DND-41 (cell line): ENCODE measurements at places on chromosomes 11 and 22.

DNA sequence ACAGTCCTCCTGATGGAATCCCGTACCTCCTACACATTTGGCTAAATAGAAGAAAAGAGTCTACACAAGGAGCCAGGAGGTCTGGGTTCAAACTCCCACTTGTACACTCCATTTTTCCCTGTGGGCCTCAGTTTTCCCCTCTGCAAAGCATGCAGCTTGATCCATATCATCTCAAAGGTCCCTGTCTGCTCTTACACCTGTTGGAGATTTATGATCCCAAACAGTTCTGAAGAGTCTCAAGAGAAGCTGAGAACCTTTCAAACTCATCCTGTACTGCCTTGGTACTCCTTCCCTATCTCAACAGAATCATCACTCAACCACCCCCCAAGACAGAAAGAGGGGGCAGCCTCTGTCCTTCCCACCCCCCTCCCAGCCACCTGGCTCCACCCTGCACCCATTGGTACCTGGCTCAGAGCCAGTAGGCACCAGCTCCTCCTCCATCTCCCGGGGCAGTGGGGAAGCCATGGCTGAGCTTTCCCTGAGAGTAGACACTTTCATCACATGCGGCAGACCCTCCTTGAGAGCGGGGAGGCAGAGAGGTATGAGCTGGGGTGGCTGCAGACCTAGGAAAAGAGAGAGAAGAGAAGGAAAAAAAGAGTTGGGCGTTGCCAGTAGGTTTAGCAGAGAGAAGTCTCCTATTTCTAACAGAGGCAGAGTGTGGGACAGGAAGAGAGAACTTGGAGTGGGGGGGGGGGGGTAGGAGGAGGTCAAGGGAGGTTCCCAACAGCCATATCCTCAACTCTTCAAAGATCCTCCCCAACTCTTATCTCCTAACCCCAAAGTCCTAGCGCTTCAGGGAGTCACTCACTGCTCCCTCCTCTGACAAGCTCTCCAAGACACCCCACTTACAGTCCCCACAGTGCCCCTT lies 3.1 kb downstream of the TNKS1BP1 start:
- DNase-seq, result no peak

GRCh38 chr11:16843294-16843693 lies 104.8 kb downstream of the C11orf58 start:
- DNase-seq, result no peak

GRCh38 chr11:86176165-86176884 lies 68.2 kb upstream of the EED start:
- DNase-seq, result no peak

DNA sequence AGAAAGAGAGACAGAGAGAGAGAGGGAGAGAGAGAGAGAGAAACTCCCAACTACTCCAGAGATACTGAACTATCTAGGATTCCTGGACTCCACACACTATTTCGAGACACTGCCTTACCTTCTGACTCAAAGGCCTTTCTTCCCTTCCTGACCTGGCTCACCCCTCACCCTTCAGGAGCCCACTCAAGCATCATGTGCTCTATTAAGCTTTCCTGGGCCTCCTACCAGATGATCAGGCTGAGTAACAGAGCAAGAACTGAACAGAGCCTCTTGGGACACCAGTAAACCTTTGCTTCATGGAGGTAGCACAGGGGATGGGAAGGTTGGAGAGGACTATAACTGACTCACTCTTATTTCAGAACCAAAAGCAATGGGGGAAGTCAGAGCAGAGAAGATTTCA lies 31.4 kb downstream of the PLEKHA7 start:
- DNase-seq, result no peak

DNA sequence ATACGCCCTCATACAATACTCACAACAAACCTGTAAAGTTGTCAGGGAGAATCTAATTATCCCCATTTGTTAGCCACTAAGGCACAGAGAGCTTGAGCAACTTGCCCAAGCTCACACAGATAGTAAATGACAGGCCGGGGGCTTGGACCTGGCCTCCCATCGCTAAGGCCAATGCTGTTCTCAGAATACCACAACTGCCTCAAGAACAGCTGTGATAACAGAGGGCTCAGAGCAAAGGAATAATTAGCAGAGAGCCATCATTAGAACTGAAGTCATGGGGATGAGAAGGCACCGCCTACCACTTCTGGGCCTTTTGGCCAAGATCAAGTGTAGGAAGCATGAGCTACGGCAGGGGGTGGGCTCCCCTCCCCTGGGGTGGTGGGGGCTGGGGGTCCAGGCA lies 98.6 kb downstream of the FEZ1 start:
- no peak for DNase-seq

DNA sequence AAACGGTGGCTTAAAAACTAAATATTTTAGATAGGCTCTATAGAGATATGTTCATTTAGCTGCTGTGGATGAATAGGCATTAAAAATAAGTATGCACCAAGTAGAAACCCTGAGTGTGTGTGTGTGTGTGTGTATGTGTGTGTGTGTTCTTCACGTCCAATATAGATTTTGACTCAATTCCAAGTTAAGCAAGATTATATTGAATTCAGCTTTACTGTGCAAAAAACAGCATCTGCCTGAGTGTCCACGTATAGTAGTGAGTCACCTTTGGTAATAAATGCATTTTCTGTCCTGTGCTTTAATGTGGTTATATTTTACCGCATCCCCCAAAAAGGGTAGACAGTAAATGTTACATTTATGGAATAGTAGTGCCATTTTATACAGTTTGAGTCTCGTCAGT lies 71.2 kb downstream of the PDHX start:
- no peak for DNase-seq

DNA sequence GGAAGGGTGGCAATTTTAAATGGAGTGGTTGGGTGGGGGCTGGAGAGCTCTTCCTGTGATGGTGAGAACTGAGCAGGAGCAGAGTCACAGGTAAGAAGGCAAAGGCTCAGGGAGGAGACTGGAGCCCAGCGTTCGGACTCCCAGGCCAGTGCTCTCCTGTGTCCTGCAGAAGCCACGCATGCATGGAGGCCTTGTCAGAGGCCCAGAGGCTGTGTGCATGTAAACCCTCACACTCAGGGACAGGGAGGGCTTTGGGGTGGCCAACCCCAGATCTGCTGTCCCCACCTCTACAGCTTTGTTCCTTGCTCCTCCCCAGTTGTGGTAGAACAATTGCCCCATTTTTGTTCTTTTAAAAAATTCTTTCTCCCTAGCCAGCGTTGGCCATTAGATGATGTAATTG lies 130.4 kb upstream of the PARVA start:
- DNase-seq, result no peak

DNA sequence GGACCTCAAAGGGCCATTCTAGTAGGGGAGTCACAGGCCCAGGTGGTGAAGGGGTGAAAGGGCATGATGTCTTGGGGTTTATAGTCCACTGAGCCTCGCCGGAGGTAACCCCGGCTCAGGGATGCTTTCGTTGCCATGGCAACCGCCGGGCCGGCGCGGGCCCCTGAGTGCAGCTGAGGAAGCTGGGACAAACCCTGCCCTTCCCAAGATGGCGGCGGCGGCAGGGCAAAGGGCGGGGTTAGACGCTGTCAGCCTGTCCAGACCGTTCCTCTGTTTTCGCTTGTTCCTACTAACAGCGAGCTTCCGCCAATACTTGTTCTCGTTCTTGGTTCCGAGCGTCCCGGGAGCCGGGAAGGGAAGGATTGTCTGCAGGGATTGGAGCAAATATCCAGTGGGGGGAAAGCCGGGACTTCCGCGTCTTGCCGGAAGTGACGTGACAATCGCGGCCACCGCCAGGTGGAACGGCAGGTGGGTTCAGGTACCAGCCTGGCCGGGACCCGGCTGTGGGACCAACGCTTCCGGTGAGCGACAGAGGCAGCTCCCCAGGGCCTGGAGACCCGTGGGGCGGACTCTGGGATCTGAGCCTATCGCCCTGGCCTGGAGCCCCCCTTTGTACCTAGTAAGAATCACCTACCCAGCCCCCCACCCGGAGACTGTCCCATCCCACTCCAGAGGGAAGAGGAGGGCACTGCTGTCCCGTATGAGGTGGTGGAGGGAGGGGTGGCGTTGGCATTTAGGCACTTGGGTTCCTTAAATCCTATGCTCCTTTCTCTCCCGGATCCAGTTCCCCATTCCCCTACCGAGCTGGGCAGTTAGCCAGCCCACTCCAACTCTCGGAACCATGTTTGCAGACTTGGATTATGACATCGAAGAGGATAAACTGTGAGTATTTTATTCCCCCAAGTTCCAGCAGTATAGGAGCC lies at the start of gene PICK1:
PICK1 (plus strand) TSS at position 436 of the 923 bp plus-strand sequence; CDS start at position 842, 406 bp downstream.
- DNase-seq, result no peak

- no peak for DNase-seq
Measured at GRCh38 chr11:60240662-60241061, 2.3 kb downstream of the MS4A4E start.

DNA sequence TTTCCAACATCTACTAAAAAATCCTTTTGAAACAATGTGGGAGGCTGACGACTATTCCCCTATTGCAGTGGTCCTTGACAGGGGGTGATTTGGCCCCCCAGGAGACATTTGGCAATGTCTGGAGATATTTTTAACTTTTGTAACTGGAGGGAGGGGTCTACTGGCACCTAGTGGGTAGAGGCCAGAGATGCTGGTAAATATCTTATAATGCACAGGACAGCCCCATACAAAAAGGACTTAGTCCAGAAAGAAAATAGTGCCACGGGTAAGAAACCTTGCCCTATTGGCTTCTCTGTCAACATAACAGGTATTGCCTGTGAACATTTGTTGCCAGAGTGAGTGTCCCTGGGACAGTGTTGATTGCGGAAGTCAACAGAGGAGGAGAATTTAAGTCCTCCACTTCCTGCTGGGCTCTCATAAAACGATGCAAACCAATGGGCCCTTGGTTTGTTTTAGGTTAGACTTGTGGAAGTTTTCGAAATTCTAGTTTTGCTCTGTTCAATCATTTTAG lies 101.6 kb downstream of the MAML2 start:
- no peak for DNase-seq

- DNase-seq, result peak; percentile 80
Measured at GRCh38 chr11:66068154-66068821, 1.8 kb upstream of the PACS1 start.

- DNase-seq, result no peak
Measured at GRCh38 chr22:46083383-46084350, 66.7 kb upstream of the PPARA start.

DNA sequence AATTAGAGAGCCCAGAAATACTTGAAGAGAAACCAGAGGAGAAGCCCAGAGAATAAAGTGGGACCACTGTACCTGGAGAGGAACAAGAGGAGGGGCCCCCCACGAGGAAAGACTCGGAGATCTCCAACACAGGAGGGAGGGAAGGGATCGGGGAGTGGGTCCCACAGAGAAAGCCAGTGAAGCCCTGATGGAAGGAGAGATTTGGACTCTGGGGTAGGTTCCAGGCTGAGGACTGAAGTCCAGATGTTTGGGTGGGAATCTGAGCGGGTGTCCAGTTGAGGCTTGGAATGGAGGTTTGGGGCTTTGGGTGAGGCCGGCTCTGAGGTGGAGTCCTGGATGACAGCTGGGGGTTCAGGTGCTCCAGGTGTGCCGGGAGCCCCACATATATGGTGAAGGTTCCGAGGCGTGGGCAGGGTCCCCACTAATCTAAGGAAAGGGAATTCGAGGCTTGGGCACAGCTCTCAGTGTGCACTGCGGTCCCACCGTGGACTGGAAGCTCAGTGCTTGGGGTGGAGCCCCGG lies 32.6 kb downstream of the PDE2A start:
- DNase-seq, result no peak

DNA sequence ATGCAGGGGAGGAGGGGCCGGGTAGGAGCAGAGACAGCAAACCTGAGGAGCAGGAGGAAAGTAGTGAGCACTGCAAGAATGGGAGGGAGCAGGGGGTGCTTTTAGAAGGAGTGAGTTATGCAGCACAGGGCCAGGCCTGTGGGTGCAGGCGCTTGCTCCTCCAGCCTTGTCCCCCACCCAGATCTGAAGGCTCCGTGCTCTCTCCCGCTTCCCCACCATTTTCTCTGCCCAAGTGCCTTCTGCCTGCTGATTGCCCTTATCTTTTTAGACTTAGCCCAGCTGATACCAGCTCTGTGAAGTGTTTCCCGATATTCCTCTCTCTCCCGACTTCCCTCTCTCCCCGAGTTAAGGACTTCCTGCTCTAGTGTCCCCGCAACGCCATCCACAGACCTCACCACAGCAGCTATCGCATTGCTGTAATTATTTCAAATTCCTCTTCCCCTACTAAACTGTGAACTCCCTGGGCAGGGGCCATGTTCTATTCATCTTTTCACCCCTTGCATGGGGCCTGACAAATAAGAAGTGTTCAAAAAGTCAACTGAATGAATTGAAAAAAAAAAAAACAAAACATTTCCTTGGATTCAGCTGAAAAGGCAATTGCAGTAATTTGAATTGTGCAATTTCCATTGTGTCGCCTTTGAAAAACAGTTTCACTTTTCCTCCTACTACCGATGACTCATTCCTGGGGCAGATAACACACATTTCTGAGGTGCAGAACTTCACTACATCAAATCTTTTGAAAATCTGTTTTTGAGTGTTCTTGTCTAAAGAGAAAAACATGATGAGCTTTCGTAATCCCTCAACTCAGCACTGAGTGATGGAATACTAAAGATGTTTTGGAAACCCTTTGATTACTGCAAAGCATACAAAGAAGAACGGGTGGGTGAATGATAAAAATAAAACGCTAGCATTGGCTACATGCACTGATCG lies 69.7 kb upstream of the BMAL1 start:
- DNase-seq, result no peak

- no peak for DNase-seq
Measured at GRCh38 chr11:84437071-84437980, 1151.2 kb upstream of the CCDC90B start.

DNA sequence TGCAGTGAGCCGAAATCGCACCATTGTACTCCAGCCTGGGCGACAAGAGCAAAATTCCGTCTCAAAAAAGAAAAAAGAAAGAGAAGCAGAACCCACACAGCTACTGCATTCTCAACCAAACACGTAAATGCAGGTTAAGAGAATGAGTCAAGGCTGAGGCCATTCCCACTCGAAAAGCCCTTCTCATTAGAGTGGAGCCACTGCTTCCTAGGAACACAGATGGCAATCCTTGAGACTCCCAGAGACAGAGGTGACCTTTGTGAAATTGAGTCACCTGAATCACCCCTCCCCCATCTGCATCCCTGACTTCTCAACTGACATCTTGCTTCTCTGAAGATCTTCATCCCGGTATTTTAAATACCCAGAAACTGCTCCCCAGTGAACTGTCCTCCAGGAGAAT lies 8.2 kb downstream of the PACSIN2 start:
- DNase-seq, result no peak
